ENCODE measurements at places on chromosomes 2 and 18.
A peak's percentile ranks its signal among the peaks of the same experiment; 100 is the strongest.

GRCh38 chr2:32504877-32505478 lies 122.9 kb upstream of the TTC27 start:
- no peak for DNase-seq

DNA sequence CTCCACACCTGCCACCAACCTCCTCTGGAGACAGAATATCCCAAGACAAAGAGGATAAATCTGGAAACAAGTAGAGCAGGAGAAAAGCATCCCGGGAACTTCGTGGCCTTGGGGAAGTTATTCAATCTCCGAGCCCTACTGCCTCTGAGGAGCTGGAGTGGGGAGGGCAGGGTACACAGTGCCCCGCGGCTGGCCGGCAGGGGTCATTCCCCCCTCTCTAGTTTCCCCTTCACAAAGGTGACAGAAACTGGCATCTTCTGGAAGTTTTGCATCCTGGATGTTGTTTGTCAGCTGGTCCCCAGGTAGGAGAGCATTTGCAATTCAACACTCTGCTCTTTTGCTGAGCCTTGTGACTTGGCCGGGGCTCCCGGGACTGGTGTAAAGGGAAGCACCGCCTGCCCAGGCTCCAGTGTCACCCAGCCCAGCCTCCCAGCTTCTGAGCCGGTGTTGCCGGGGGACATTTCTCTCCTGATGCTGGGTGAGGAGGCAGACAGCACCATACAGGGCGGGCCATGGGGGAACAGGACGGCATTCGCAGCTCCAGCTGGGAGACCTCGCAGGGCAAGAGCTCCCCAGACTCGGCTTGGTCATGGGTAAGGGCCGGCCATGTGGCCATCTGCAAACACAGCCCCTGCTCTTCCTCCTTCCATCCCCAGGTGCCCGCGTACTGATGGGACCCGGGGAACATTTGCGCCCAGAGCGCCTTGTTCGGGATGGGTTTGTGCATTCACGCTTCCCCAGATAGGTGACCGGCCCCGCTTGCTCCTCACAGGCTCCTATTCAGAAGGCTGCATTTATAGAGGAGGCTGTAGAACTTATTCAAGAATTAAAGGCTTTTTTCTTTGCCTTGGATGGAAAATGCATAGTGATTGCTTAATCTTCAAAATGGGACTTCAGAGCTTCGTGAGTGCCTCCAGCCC lies 7.4 kb upstream of the NTSR2 start:
- DNase-seq = no peak

DNA sequence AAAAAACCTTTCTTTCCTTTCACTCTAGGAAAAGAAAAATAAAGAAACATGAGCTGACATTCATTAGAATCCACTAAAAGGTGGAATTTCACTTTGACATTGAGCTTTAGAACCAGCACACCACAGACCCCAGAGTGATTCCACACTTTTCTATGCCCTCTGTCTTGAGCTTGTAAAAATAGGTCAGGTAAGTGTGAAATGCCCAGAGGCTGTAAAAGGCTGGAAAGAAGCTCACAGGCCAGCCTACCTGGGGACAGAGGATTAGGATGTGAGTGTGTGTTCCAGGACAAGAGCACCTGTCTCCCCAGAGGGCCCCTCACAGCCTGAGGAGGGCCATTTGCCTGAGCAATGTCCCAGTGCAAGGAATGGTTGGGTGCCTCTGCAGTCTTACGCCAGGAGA lies 56.3 kb upstream of the MYO3B start:
- DNase-seq = no peak

GRCh38 chr2:53787614-53788289 lies 908 bp downstream of the ERLEC1 start:
- DNase-seq = no peak

GRCh38 chr2:1418566-1418965 lies 5.3 kb downstream of the TPO start:
- no peak for DNase-seq

GRCh38 chr2:20196657-20197161 lies 28.2 kb downstream of the SDC1 start:
- no peak for DNase-seq

DNA sequence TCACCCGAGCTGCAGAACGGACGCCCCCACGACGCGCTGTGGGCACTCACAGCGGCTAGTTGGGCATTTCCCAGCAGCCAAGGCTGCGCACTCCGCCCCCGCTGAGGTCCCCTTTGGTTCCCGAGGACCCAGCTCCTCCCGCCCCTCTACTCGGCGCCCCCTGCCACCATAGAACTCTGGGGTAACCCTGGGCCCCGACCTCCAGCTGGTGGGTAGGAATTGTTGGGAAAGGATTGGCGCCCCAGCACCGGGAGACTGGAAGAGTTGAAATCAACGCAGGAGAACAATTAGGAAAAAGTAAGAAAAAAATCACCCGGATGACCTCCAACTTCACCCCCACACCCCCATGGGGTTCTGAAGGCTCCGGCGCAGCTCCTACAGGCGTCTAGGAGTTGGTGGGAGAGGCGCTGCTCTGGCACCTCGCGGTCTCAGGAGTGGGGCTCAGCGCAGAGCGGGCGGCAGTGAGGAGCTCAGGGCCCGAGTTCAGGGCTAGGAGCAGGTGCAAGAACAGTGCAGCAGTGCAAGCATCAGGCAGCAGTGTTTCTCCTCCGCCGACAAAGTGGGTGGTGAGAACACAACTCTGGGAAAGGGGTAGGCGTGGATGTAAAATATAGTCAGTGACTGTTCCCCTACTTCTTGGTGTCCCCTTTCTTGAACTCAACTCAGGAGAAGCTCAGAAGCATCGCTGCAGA lies 14.0 kb downstream of the POU3F3 start:
- DNase-seq = no peak

DNA sequence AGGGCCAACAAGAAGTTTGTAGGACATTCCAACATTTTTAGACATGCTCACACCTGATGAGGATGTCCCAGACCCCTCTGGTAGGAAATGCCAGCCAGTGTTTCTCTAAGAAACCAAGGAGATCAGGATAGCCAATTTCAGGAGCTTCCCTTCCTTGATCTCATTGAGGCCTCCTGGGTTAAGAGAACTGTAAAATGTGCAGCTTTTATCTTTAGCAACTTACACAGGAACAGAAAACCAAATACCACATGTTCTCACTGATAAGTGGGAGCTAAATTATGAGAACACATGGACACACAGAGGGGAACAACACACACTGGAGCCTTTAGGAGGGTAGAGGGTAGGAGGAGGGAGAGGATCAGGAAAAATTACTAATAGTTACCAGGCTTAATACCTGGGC lies 99.6 kb upstream of the MAP2 start:
- DNase-seq = no peak

DNA sequence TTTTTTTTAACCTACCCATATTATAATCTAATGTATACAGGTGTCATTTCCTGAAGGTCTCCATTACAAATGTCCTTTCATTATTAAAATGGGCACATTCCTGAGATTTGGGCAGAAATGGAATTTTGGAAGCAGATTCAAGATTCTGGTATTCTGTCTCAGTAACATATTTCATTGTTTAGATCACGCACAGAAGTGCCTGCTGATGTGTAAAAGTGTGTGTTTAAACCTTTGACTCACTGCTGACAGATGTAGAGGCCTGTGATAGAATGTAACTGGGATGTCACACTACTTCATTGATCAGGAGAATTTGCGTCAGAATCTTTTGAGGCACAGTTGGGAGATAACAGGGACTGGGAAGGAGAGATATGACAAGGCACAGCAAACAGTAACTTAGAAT lies 276.8 kb upstream of the EPAS1 start:
- DNase-seq = no peak

DNA sequence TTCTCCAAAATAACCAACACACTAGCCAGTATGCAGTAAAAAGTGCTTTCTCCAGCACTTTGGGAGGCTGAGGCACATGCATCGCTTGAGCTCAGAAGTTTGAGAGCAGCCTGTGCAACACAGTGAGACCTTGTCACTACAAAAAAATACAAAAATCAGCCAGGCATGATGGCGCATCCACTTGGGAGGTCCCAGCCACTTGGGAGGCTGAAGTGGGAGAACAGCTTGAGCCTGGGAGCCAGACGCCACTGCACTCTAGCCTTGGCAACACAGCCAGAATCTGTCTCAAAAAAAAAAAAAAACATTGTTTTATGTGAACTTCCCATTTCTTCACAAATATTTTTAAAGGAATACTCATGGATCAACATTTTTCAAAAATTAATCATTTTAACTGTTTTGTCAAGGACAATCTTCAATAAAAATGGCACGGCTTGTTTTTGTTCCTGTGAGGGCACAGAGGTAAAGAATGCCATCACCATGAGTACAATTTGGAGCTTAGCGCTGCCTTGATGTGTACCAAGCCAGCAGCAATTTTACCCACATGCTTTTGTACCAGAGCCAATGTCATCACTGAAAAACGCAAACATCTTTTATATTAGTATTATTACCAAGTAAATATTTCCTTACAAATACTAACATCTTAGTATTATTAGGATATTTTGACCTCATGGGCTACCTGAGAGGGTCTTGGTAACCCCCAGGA lies 26.7 kb downstream of the RAB1A start:
- no peak for DNase-seq

GRCh38 chr2:134668821-134669220 lies 50.0 kb downstream of the TMEM163 start:
- DNase-seq = peak; percentile 77

DNA sequence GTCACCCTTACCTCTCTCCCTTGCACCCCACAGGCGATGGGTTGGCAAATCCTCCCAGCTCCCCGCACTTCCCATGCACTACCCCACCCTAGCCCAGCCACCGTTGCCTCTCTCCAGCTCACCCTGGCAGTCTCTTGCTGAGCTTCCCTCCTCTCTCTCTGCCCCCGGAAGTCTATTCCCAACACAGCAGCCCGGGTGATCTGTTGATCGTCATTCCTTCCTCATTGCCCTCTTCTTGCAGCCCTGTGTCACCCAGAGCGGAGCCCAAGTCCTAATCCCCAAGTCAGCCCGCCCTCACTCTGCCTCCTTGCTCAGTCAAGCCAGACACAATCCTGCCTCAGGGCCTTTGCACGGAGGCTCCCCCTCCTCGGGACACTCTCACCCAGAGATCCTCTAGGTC lies 55.2 kb downstream of the CIB4 start:
- DNase-seq = no peak

- DNase-seq = no peak
These were observed 307.5 kb downstream of the TCF4 start for GRCh38 chr18:55280503-55280902.

GRCh38 chr2:21866316-21866715 lies 742.5 kb downstream of the TDRD15 start:
- no peak for DNase-seq

DNA sequence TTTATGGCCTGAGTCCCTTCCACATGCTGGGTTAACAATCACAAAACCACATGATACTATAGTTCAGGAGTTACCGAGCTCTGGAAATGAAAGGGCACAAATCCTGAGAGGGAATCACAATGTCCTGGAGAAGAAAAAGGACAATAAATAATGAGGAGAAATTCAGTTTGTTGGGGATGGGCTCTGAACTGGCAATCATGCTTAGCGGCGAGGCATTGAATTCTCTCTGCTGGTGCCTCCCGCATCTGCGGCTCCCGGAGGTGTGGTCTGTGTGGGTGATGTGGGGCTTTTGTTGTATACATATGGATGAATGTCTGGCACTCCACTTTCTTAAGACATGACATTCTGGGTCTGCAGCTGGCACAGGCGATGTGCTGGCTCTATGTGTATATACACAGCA lies 46.1 kb downstream of the NRP2 start:
- DNase-seq = no peak

DNA sequence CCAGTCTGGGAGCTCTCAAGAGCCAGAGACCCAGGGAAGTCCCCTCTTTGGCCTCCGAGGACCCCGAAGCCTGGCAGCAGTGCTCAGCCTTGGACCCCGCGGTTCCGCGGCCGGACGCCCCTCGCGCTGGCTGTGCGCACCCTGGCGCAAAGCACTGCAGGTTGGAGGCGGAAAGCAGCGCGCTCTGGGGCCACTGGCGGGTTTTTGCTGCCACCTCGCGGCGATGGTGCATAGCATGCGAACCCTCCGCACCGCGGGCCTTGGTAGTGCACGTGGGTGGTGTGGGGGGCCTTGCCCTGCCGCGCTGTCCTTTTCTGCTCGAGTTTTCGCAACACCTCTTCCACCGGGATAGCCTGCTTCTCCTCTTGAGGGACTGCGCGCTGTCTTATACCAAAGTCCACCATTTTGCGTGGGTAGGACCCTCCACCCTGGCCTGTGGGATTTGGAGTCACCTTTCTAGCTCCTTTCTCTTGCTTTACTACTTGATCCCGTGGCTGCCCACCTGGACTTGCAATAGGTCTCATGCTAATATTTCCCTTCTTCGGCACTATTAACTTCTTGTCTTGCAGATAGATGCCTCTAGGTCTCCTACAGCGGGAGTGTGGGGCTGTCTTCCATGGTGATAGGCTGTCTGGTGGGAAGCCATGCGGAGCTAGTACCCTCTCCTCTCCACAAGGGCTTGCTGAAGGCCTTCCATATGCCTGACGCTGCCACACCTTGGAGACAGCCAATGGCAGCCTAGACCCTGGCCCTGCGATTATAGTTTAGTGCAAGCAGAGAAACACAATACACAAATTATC lies 14.3 kb downstream of the SIX3 start:
- peak; percentile 60 for DNase-seq

- DNase-seq = no peak
These were observed 83.0 kb downstream of the CMPK2 start for GRCh38 chr2:6782517-6783237.

DNA sequence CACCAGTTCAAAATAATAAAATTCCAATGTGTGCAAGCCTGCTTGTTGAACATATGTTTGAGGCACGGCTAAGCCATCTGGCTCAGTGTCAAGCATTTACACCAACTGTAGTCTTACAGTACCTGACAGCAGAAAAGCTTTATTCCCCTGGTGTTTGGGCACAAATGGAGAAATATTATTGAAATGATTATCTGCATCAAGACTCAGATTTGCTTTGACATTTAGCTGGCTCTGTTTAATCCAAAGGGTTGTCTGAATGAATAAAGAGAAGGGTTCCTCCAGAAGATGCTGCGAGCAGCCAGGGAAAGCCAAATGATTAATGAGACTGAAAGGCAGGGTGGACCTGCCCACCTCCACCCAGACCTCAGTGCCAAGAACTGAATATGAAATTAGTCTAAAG lies 393.2 kb upstream of the GALNT5 start:
- DNase-seq = no peak

DNA sequence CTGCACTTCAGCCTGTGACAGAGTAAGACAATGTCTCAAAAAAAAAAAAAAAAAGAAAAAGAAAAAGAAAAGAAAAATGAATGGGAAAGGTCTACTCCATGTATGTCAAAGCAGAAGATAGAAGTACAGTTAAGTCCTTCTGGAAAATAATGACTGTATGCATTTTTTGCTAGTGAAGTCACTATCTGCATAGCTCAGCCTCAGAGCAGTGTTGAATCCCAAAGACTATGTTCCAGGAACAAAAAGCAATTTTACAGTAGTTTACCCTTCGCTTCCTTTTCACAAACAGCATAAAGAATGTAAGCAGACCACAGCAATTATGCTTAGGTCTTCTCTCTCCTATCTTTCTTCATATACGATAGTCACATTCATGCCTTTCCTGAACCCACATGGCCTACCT lies 497.4 kb downstream of the CMPK2 start:
- DNase-seq = no peak

DNA sequence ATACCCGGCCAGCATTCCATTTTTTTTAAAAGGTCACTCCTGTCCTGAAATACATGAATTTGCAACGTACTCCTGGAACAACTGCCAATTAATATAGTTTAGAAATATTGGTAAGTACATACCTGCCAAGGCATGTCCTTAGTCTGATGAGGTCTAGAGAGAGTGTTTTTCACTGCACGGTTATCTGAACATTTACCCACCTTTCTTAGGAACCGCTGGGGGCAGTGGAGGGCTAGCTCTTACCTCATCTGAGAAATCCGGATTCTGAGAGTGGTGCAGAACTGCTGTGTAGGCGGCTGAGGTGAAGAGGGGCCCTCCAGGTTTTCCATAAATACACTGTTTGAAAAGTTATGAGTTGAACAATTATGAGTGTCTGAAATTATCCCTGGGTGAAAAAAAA lies 133.1 kb upstream of the CCDC195 start:
- no peak for DNase-seq

Measured in CD4-positive, alpha-beta T cell treated with Interleukin-15 for 4 hours (primary cell).